ENCODE measurements at places on chromosomes 3 and 15. TPM values are rescaled to one million over a fixed set of nuclear protein-coding genes. Genes with fewer than 3 reads are reported as not detected.

DNA sequence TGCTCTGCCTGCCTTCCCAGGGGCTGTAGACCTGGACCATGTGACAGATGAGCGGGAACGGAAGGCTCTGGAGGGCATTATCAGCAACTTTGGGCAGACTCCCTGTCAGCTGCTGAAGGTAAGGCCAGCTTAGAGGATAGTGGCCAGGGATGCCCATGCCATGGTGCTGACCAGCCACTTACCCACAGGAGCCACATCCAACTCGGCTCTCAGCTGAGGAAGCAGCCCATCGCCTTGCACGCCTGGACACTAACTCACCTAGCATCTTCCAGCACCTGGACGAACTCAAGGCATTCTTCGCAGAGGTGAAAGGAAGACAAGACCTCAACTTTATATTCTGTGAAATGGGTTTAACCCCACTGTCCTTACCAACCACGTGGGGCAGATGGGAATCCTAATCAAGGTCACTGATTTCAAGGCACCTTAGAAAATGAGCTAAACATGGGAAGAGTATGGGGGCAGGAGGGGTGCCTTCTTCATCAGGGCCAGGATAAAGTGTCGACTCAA is 26.7 kb downstream of the NBEAL2 start:
- H3K36me3 ChIP-seq, result peaks cover 17% of the 10 kb centered on the region
- H3K27ac ChIP-seq, result no peak overlapping the region
- H3K27me3 ChIP-seq, result no peaks in the 10 kb centered on the region
- H3K4me3 ChIP-seq, result no peak overlapping the region
- no peak for DNase-seq
- peaks cover 6% of the 10 kb centered on the region for H3K4me1 ChIP-seq

DNA sequence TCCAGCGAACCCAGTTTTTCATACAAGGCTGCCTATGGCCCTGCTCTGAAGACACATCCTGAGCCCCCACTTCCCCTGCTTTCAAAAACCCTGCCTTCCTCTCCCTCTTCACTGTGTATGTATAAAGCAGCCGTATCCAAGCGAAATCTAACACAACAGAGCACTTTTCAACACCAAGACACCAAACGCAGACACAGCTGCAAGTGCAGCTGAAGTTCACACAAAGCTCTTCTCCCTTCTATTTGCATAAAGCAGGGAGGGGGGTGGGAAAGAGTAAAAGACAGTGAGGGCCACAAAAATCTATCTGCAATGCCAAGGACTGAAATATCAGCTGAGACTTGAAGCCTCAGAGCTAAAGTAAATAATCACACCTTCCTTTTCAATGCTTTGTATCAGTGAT is 35.1 kb upstream of the CSPG5 start:
- no peaks in the 10 kb centered on the region for H3K4me1 ChIP-seq
- no peak for DNase-seq
- no peaks in the 10 kb centered on the region for H3K27me3 ChIP-seq
- H3K27ac ChIP-seq, result no peak overlapping the region

ATP13A5 gene
- not detected for total RNA-seq

GRCh38 chr3:122902326-122902725 is 107.5 kb downstream of the SLC49A4 start:
- DNase-seq, result no peak
- H3K4me1 ChIP-seq, result no peaks in the 10 kb centered on the region
- H3K27ac ChIP-seq, result no peak overlapping the region
- H3K4me3 ChIP-seq, result no peak overlapping the region
- peaks cover 12% of the 10 kb centered on the region for H3K27me3 ChIP-seq
- no peaks in the 10 kb centered on the region for H3K36me3 ChIP-seq

- no peak overlapping the region for H3K27ac ChIP-seq
- H3K4me3 ChIP-seq, result peak overlapping the region; percentile 65
- peaks cover 7% of the 10 kb centered on the region for H3K27me3 ChIP-seq
- H3K36me3 ChIP-seq, result no peaks in the 10 kb centered on the region
- DNase-seq, result no peak
These were observed 1.8 kb downstream of the ADAMTS17 start for GRCh38 chr15:100339999-100340398.

DNA sequence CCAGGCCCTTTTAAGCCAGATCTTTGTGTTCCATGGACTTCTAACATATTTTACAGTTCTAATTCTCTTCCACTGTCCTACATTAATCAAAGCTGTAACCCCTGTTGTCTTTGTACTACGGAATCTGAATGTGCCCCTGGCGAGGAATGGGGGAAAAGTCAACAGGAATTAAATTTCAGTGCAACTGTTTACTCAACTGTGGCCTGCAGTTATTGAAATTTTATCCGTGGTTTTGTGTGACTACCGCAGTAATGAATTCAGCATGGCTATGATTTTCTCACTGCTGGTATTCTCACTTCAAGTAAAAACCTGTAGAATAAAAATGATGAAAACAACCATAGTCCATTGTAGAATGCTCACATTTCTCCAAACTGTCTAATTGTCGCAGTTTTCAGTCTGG is 388.0 kb downstream of the FOXP1 start:
- no peak overlapping the region for H3K4me3 ChIP-seq
- H3K27ac ChIP-seq, result peak overlapping the region; percentile 44
- no peak for DNase-seq

- H3K36me3 ChIP-seq, result peaks cover 38% of the 10 kb centered on the region
- H3K27ac ChIP-seq, result no peak overlapping the region
- H3K4me1 ChIP-seq, result peaks cover 50% of the 10 kb centered on the region
- H3K4me3 ChIP-seq, result peak overlapping the region; percentile 92
These were observed 3.2 kb downstream of the SLC6A6 start for GRCh38 chr3:14405360-14406238.

TUBGCP4 gene
- 33.4 TPM for total RNA-seq

MEIS2 gene
- total RNA-seq, result not detected

GRCh38 chr15:99185414-99186130 is 63.8 kb downstream of the TTC23 start:
- no peak overlapping the region for H3K27ac ChIP-seq
- no peak overlapping the region for H3K4me3 ChIP-seq
- H3K36me3 ChIP-seq, result no peaks in the 10 kb centered on the region
- no peak for DNase-seq
- no peaks in the 10 kb centered on the region for H3K4me1 ChIP-seq
- H3K27me3 ChIP-seq, result peaks cover 14% of the 10 kb centered on the region

DNA sequence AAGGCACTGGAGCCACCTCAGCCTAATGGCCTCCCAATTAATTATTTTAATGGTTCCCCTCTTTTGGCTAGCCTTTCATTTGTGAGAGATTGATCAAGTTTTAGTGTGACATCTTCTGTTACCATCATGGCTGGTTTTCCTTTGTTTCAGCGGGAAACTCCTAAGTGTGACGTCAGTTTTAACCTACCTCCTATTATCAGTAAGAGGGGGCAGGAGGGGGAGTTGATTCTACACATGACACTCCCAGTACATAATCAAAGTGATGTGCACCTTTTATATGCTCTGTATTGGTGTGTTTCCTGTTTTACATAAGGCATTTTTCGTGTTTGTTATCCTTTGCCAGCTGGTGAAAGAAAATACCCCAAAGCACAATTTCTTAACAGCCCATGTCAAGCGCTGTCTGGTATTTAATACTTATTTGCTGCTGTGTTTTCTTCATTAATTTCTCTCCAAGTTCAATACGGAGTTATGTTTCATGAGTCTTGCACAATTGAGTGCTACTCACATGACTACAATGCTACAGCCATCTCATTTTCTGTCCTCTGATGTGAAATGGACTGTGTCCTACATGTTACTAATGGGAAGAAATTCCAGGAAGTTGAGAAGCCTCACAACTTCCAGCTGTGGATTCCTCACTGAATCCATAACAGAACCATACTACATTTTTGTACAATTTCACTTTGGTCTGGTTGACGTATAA is 52.2 kb upstream of the POLR2M start:
- no peaks in the 10 kb centered on the region for H3K36me3 ChIP-seq
- no peak overlapping the region for H3K4me3 ChIP-seq
- H3K27me3 ChIP-seq, result peaks cover 6% of the 10 kb centered on the region
- no peak overlapping the region for H3K27ac ChIP-seq

CACNA1D gene
- total RNA-seq, result not detected

DNA sequence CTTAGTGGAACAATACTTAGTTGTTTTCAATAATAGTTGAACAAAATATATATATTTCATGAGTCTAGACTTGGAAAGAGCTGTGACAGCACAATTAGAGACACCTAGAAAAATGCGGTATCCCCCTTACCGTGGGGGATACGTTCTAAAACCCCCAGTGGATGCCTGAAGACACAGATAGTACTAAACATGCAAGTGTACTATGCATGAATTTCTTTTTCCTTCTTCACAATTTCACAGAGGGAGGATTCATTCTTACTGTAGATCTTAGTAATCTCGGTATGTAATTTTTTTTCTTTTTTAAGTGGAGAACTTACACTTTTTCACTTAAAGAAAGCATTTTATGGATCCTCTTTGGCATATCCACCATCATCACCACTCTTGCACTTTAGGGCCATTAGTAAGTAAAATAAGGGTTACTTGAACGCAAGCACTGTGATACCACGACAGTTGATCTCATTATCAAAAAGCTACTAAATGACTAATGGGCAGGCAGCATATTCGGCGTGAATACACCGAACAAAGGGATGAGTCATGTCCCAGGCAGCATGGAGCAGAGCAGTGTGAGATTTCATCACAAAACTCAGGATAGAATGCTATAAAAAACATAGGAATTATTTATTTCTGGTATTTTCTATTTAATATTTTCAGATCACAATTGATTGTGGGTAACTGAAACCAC is 72.3 kb upstream of the ZNF280D start:
- no peaks in the 10 kb centered on the region for H3K36me3 ChIP-seq
- H3K27ac ChIP-seq, result no peak overlapping the region
- peaks cover 5% of the 10 kb centered on the region for H3K4me1 ChIP-seq
- DNase-seq, result peak; percentile 43
- no peak overlapping the region for H3K4me3 ChIP-seq

- no peaks in the 10 kb centered on the region for H3K27me3 ChIP-seq
- H3K36me3 ChIP-seq, result peaks cover 3% of the 10 kb centered on the region
- no peaks in the 10 kb centered on the region for H3K4me1 ChIP-seq
- DNase-seq, result no peak
- H3K27ac ChIP-seq, result no peak overlapping the region
These were observed 10.2 kb upstream of the FAH start for GRCh38 chr15:80142646-80143045.

All from activated CD8-positive, alpha-beta T cell treated with anti-CD3 and anti-CD28 coated beads for 36 hours (primary cell).